ENCODE measurements at places on chromosomes 3 and 15.

DNA sequence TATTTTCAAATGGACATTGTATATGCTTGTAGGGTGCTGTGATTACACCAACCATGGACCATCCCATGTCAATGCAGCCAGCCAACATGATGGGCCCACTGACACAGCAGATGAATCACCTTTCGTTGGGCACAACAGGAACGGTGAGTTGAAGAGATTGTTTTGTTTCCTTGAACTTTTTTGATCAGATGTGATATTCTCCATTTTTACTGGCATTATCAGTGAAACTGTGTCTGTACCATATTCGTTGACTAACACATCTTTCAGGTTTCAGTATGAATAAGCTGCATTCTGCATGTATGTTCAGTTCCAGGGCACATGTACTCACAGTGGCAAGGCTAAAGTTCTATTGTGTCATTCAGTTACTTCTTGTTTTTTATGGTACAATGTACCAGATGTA lies 655.2 kb downstream of the RBMS3 start:
- no peak for DNase-seq

DNA sequence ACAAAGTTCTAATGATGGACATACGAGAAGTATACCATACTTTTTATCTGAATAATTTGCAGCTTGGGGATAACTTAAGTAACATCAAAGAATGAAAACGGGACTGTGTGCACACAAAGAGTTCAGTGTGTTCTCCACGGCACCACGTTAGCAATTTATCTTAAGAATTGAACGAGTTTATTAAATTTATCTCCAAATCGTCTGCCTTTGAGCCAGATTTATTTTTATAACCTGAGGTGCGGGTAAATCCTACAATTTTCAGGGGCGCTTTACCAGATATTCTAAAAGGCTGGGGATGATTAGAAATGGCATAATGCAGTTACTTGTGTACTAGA lies 3.5 kb downstream of the CHD2 start:
- DNase-seq: no peak

- no peak for DNase-seq
These were observed 42.5 kb upstream of the TPM1 start for GRCh38 chr15:62999923-63000561.

DNA sequence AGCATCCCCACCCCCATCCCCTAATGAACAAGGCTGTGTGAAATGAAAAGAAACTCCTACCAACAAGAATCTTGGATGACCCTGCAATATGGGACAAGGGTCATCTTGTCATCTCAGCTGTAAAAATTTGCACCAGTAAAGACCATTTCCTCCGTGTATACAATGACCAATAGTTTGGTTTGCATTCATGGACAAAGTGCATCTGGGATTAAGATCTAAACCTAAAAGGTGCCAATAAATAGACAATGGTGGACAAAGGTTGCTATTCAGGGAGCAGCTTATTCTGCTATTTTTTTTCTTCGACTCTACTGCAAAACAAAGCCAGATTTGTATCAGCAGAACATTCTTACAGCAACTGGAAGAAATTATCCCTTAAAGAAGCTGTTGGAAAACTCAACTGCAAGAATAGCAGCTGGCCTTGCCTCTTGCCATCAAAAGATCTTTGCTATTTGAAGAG lies 8.0 kb downstream of the MGLL start:
- DNase-seq: no peak

DNA sequence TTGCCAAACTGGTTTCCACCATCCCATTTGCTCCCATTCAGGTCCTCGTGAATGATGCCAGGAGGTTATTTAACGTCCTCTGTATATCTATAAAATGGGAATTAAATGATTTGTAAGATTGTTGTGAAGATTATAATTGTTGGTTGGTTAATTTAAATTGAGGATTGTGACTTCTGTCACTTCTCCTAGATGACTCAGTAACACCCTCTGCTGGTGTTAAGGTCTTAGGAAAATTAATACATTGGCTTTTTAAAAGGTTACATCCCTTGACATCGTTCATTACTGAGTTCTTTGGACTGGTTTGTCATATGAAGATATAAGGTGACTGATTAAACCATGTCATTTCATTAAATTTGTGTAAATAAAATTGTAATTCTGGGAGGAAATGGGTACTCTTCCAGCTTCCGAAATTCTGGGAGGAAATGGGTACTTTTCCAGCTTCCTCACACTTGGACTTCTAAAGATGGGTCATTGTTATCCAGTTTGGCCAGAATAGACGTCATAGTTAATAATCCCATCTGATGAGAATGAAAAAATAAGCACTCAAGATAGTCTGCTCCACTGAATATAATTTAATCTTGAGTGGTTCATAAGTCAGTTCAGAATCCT lies 33.3 kb upstream of the PAQR5 start:
- DNase-seq: no peak

DNA sequence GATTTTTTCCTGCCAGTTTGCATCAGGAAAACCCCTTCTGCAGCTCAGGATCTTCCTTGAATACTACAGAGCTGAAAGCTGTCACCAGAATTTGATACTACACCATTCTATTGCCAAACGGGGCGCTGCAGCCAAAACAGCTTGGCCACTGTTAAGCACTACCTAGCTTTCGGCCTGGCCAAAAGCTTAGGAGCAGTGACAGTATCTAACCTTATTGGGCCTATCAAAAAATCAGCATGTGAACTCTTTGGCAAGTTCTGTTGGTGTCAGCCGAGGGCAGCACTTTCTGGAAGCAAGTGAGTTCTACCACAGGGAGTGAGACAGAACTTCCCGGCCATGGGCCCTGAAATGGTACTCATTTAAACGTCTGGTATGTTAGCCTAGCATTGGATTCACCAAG lies 16.1 kb upstream of the GYG1 start:
- DNase-seq: no peak

DNA sequence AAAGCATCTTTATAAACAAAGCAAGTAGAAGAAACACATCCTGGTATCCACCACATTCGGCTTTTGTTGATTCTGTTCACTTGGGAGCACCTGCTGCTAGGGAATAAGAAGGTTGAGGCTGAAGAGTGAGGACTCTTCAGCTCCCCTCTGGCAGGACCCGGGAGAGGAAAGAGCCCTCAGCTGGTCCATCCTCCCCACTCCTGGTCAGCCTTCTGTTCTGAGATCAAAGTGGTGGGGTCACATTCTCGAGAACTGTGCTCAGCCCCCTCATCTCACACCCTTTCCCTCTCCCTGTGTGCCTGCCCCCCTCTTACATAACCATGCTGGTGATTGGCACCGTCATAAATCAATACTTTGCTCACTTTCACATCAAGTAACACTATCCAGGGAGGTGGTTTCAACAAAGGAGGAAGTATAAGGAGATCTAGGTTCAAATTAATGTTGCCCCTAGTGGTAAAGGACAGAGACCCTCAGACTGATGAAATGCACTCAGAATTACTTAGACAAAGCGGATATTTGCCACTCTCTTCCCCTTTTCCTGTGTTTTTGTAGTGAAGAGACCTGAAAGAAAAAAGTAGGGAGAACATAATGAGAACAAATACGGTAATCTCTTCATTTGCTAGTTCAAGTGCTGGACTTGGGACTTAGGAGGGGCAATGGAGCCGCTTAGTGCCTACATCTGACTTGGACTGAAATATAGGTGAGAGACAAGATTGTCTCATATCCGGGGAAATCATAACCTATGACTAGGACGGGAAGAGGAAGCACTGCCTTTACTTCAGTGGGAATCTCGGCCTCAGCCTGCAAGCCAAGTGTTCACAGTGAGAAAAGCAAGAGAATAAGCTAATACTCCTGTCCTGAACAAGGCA lies at the start of gene NR1I2:
Gene NR1I2 (plus strand): TSS at position 772 of the 869 bp plus-strand sequence.
- no peak for DNase-seq

DNA sequence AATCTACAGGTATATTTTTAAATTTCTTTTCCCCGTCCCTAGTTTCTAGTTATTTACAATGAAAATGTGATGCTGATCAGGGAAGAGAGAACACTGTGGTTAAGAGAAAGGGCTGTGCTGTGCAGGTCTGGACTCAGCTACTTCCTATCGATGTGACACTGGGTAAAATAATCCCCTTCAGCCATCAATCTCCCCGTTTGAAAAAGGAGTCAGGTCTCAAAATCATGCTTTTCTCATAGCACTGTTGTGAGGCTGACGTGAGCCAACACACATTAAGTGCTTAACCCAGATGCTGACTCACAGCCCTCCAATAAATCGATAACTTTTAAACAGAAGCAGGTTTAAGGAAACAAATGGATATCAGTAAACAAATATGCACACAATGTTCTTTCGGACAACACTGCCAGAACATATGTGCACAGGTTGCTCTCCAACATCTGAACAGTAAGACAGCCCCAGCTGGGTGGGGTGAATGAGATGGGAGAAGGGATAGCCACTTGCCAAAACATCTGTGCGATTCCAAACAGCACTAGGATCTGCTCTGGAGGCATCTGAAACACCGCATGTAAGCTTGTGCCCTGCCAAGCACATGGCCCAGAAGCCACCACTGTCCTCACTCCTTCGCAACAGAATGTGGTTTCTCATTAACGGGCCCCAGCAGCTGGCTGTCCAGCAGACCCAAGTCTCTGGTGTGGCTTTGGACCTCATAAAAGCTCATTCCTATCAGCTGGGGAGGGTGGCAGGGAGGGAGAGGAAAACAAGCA lies 143.2 kb upstream of the PRICKLE2 start:
- DNase-seq: no peak

- no peak for DNase-seq
These were observed 442.6 kb upstream of the PDZRN3 start for GRCh38 chr3:74067296-74067695.

- no peak for DNase-seq
These were observed 19.3 kb downstream of the PDZRN3 start for GRCh38 chr3:73605412-73605811.

GRCh38 chr3:152126260-152126659 lies 142.5 kb upstream of the MBNL1 start:
- DNase-seq: no peak

- no peak for DNase-seq
These were observed 316.0 kb upstream of the CBLB start for GRCh38 chr3:106184540-106185457.

GRCh38 chr3:38254872-38255271 lies 10.7 kb upstream of the SLC22A13 start:
- DNase-seq: no peak

DNA sequence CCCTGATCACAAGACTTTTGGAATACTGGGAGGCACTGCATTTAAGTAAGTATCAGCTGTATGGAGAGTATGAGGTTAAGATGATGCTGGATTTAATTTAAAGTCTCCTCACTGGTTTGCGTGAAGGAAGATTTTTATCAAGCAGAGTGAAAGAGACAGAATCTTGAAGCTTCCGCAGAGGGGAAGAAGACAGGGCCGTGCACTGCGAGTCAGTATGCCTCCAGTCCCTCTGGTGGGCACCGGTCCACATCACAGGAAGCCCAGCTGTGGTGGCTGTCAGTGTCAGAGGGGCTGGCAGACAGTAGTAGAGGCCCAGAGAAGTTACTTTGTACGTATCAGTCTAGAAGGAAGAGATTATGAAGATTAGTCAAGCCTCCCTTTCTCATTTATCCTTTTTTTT lies 379.0 kb upstream of the TPRG1 start:
- no peak for DNase-seq

- DNase-seq: no peak
These were observed 29.0 kb upstream of the NR2E3 start for GRCh38 chr15:71781179-71781964.

- no peak for DNase-seq
These were observed 72.7 kb upstream of the ABI3BP start for GRCh38 chr3:101065962-101066361.

GRCh38 chr3:64444490-64445108 lies 219.3 kb upstream of the PRICKLE2 start:
- DNase-seq: no peak

- no peak for DNase-seq
These were observed 17.3 kb downstream of the ABHD5 start for GRCh38 chr3:43707998-43708397.
